Dorsolateral prefrontal cortex (tissue), 122 donors: ENCODE measurements at places on chromosomes 16 and 17. TPM values are rescaled to one million over a fixed set of nuclear protein-coding genes. Genes with fewer than 3 reads are reported as not detected.

Gene EPX
- total RNA-seq = not detected

DNA sequence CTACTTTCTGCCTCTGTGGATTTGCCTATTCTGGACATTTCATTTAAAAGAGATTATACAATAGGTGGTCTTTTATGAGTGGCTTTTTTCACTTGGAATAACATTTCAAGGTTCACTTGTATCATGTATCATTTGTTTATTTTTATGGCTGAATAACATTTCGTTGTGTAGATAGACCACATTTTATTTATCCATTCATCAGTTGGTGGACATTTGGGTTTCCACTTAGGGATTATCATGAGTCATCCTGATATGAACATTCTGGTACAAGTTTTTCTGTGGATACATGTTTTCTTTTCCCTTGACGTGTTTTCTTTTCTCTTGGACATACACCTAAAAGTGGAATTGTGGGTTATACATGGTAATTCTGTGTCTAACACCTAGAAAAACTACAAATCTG, 25.3 kb downstream of the PRSS54 start:
- DNase-seq = no peak

Gene CCL18
- total RNA-seq = not detected

DNA sequence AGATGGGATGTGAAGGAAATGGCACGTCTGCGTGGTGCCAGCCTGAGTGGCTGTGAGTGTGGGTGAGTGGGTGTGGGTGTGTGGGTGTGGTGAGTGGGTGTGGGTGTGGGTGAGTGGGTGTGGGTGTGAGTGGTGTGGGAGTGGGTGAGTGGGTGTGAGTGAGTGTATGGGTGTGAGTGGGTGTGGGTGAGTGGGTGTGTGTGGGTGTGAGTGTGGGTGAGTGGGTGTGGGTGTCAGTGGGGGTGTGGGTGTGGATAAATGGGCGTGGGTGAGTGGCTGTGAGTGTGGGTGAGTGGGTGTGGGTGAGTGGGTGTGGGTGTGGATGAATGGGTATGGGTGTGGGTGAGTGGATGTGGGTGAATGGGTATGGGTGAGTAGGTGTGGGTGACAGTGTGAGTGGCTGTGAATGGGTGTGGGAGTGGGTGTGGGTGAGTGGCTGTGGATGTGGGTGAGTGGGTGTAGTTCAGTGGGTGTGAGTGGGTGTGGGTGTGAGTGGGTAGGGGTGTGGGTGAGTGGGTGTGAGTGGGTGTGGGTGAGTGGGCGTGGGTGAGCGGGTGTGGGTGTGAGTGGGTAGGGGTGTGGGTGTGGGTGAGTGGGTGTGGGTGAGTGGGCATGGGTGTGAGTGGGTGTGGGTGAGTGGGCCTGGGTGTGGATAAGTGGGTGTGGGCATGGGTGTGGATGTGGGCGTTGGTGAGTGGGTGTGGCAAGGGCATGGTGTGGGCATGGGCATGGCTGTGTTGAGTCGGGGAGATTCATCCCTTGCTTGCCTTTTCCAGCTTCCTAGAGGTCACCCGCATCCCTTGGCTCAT, 80.8 kb downstream of the ZDHHC7 start:
- no peak for DNase-seq

GRCh38 chr16:26598061-26598460, 468.7 kb upstream of the C16orf82 start:
- no peak for DNase-seq
